ENCODE measurements at places on chromosomes 7 and 10.

DNA sequence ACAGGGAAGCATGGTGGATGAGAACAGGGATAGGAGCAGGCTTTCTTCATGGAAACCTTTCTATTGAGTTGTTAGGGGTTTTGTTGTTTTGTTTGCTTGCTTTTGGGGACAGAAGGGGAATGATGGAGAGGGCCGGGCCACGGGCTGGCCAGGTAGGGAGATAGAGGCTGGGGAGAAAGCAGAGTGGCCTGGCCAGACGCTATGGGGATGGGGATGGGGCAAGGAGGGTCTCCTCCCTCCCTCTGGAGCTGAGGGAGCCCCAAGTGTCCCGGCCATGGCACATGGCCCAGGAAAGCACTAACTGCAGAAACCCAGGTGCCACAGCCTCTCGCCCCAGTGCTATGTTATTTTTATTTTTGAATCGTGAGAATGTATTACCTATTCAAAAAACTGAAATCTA lies 10.0 kb downstream of the AOC1 start:
- no peak for DNase-seq

GRCh38 chr7:2526659-2527504 lies 7.3 kb downstream of the LFNG start:
- no peak for DNase-seq

GRCh38 chr10:59891349-59891748 lies 15.0 kb downstream of the CCDC6 start:
- DNase-seq, result no peak

DNA sequence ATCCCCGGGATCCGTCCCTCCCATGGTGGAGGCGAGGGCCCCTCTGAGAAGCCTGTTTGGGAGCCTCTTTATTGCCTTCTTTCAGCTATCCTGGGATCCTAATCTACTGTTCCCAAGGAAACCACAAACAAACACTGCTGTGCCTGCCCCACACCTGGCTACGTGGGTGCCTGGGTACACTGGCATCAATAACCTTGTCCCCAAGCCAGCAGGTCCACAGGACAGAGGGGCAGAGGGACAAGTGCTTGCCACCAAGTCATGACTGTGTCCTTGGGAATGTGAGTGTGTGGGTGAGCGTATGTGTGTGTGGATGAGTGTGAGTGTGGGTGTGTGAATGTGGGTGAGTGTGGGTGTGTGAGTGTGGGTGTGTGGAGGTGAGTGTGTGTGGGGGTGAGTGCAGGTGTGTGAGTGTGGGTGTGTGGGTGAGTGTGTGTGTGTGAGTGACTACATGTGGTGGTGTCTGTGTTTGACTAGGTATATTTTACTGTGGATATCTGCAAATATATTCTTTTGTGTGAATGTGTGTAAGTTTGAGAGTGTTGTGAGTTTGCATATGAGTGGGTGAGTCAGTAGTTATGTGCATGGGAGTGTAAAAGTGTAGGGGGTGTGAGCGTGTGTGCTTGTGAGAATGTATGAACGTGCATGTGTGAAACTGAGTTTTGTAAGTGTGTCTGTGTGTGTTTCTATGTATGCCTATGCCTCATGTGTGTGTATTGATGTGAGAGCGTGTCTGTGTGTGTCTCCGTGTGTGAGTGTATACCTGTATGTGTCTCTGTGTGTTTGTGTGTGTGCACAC lies 96.1 kb downstream of the TNS3 start:
- DNase-seq, result no peak

DNA sequence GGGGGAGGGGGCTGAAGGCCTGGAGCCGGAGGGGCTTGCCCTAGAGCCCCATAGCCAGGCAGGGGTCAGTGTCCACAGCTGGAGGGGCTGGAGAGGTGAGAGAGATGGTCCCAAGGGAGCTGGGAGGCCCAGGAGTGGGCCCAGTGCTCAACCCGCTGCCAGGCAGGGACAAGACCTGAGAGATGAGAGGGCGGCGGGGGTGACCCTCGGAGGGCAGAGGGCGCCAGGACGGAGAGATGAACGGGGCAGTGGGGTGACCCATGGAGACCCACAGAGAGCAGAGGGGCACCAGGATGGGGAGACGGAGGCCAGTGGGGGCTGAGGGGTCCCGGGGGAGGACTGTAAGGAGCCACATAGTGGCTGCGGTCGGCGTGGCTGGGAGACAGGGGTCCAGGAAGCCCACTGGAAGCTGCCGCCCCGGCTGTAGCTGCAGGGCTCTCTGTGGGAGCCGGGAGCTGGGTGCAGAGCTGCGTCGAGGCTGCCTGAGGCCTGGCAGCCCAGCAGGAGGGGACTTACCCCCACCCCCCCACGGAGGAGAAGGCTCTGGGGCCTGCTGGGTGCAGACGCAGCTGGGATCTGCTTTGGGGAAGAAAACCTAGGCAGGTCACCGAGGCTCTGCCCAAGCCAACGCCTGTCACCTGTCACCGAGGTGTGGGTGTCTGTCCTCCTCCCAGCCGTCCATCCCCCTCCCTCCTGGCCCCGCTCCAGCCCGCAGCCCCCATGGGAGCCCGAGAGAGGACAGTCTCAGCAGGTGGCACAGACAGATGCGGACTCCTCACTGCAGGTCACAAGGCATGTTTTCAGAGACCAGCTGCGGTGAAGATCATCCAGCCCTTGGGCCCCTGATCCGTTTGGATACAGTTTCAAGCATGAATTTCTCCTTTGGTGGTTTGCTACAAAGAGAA lies 25.1 kb downstream of the PWWP2B start:
- no peak for DNase-seq

GRCh38 chr10:52121688-52122087 lies 192.4 kb upstream of the DKK1 start:
- DNase-seq, result no peak

DNA sequence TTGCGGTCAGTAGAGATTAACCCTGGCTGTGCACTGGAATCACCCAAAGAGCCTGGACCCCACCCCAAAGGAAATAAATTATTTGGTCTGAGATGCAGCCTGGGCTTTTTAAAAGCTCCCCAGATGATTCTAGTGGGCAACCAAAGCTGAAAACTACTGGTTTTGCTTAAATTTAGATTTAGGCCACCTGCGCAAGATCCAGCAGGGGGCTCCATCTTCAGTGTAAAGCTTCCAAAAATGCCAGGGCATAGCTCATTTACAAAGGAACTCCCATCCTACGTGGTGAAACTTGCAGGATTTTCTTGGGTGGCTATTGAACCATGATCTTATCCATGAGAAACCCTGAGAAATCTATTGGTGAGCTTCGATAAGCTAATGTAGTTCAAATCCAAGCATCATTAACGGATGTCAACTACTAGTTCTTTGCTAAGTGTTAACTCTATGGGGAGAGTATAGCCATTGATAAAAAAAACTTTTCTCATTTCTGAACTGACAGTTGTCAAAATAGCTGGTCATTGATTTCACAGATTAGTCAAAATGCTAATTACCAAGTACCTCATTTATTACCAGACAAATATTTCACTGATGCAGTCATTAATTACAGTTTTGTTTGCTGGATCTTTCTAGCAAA lies 315.3 kb downstream of the LHFPL3 start:
- DNase-seq, result no peak

Data from left renal cortex interstitium (tissue), 4 donors.